Vagina (tissue), 2 donors: ENCODE measurements at places on chromosomes 7 and 10. TPM values are rescaled to one million over a fixed set of nuclear protein-coding genes. Genes with fewer than 3 reads are reported as not detected.

- no peaks in the 10 kb centered on the region for H3K36me3 ChIP-seq
- no peaks in the 10 kb centered on the region for H3K4me1 ChIP-seq
- no peak for DNase-seq
- no peak overlapping the region for H3K27ac ChIP-seq
- H3K27me3 ChIP-seq = no peaks in the 10 kb centered on the region
Observed at GRCh38 chr7:71402684-71403083, 270.7 kb downstream of the GALNT17 start.

DNA sequence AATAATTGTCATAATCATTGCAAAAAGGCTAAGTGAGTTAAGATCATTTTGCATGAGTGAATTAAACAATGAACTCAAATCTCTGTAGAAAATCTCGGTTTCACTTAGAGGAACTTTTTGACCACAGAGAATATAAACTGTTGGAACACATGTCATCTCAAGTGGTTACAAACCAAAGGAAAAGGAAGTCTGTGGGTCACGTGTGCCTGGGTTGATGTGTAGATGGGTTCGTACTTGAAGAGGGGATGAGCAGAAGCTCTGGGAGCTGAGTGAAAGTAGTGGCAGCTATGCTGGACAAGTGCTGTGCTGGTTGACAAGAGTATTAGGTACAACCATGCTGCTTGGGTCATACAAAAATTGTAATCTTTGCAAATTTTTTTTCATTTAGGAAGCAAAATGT is 35.0 kb downstream of the GLRX3 start:
- no peaks in the 10 kb centered on the region for H3K4me1 ChIP-seq
- H3K27ac ChIP-seq = no peak overlapping the region
- no peaks in the 10 kb centered on the region for H3K27me3 ChIP-seq
- no peak for DNase-seq

DNA sequence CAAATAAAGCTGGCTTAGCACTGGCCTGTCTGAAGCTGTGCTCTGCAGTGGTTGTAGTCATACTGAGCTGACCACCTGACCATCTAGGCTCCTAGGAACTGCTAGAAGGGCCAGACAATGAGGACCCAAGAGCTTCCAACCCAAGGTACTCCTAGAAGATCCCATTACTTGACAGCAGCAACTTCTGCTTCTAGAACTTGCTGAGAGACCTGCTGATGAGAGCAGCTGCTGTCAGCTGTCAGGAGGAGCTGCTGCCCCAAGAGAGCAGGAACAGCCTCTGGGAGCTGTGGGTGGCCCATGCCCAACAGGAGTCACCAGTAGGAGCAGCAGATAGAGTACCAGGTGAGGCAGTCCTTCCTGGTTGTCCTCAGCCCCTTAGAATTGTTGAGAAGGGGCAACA is 70.2 kb downstream of the RBM20 start:
- no peak overlapping the region for H3K27ac ChIP-seq
- no peaks in the 10 kb centered on the region for H3K4me1 ChIP-seq
- H3K36me3 ChIP-seq = no peaks in the 10 kb centered on the region
- no peak for DNase-seq
- no peak overlapping the region for H3K4me3 ChIP-seq
- no peaks in the 10 kb centered on the region for H3K27me3 ChIP-seq

DNA sequence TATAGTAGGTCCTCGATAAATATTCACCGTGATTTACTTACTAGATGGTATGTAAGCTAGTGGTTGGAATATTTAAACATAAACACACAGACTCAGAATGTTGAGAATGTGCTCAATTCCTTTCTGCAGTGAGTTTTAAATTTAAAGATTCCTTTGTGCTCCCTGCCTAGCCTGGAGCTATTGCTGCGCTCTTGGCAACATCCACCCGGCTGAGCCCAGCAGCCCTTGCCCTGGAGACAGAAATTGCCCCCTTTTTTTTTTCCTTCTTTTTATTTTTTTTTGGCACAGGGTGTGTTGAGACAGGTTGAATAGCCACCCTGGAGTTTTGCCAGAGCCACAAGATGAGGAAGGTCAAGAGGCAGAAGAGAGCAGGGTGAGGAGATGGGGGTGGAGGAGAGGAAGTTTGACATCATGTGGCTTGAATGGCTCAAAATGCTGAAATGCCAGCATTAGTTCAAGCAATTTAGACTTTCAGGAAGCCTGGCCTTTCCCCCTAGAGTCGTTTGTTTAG is 180.8 kb downstream of the PRKCQ start:
- no peak overlapping the region for H3K27ac ChIP-seq
- H3K27me3 ChIP-seq = no peaks in the 10 kb centered on the region
- DNase-seq = no peak

GRCh38 chr10:8225187-8225586 is 170.7 kb downstream of the GATA3 start:
- H3K27me3 ChIP-seq = no peaks in the 10 kb centered on the region
- H3K27ac ChIP-seq = no peak overlapping the region
- no peak overlapping the region for H3K4me3 ChIP-seq
- H3K4me1 ChIP-seq = peaks cover 9% of the 10 kb centered on the region

The CAV1 gene
- total RNA-seq = 162 TPM

The SORBS1 gene
- 116 TPM for total RNA-seq

The C10orf67 gene
- not detected for total RNA-seq

The GIGYF1 gene
- 20.6 TPM for total RNA-seq
